ENCODE measurements at places on chromosomes 16 and 17.

DNA sequence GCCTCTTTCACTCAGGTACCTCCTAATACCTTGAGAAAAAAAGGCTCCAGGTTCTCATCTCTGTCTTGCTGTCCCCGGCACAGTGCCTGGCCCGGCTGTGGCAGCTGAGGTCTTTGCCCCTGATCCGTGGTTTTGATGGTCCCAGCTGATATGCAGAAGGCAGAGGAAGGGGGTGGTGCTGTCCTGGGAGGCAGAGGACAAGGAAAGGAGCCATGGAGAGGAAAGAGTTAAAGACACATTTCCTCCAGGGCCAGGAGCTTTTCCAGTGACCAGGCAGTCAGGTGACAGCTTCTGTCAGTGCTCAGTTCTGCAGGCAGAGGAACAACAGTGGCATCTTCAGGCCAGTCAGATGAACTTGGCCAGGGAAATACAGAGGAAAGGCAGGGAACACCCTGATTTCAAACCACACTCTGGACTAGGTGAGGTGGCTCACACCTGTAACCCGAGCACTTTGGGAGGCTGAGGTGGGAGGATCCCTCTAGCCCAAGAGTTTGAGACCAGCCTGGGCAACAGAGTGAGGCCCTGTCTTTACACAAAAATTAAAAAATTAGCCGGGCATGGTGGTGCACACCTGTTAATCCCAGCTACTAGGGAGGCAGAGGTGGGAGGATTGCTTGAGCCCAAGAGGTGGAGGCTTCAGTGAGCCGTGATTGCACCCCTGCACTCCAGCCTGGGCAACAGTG lies 3.3 kb upstream of the COG1 start:
- peak; percentile 22 for DNase-seq

DNA sequence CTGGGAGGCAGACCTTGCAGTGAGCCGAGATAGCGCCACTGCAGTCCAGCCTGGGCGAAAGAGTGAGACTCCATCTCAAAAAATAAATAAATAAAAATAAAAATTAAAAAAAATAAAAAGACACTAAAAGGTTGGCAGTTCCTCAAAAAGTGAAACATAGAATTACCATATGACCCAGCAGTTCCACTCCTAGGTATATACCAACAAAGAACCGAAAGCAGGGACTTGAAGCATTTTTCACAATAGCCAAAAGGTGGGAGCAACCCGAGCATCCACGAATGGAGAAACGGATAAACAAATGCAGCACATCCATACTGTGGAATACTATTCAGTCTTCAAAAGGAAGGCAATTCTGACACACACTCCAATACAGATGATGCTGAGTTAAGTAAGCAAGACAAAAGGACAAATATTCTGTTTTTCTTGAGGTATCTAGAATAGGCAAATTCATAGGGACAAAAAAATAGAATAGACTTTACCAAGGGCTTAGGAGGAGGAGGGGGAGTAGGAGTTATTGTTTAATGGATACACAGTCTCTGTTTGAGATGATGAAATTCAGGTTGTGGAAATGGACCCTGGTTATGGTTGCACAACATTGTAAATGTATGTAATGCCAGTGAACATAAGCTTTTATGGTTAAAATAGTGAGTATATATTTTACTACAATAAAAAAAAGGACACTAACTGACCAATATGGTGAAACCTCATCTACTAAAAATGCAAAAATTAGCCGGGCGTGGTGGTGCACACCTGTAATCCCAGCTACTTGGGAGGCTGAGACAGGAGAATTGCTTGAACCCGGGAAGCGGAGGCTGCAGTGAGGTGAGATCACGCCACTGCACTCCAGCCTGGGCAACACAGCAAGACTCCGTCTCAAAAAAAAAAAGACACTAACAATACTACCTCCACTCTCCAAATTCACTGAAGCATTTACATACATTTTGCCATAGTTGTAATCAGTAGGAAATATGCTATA lies 27.0 kb upstream of the SLC35B1 start:
- DNase-seq = no peak

- DNase-seq = no peak
Measured at GRCh38 chr17:14845591-14846281, 419.4 kb downstream of the PMP22 start.

GRCh38 chr17:54191261-54191660 lies 368.5 kb downstream of the KIF2B start:
- no peak for DNase-seq

DNA sequence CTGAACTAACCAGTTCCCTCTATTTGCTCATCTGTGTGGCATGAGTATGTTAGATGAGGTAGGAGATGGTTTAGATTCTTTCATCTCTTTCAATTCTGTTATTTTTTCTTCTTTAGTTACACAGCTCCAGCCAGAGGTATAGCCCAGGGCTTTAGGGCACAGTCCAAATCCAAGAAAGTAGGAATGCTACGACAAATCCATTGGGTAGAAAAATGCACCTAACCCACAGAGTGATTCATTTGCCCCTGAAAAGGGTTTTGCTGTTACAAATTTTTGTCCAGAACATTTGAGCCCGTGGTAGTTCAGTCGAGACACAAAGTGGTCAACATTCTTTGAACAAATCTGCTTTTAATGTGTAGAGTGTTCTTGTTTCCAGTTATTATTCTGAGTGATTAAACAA lies 250.7 kb downstream of the HS3ST3A1 start:
- no peak for DNase-seq

DNA sequence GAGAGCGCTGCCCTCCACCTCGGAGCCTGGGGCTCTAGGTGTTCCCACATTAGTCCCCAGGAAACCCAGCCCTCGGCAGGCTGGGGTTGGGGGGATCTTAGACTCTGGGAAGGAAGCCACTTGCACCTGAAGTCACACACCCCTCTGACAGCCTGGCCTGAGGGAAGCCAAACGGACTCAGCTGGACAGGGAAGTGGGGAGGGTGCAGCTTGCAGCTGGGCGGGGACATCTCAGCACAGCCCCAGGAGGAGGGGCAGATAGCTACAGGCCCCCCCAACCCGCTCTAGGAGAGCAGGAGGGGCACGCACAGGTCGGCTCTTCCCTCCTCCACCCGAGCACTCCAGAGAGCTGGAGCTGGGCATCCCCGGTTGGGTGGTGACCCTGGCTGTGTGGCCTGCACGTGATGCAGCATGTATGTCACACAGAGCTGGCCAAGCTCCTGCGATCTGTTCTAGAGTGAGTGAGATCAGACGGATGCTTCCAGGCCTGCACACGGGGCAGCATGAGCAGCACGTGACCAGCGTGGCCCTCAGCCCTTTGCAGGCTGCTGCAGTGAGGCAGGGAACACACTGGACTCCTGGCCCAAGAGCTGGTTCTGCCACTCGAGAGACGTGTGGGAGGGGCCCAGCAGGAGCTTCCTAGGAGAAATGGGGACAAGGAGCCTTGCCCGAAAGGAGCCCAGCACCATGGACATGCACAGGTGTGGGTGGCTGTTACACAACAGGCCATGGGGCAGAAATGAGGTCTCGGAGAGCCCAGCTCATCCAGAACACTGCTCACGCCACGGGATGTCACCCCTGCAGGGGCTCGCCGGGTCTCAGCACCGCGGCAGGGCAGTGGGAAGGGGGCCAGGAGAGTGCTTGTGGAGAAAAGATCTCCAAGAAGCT lies 15.4 kb downstream of the KIFC3 start:
- DNase-seq = no peak

DNA sequence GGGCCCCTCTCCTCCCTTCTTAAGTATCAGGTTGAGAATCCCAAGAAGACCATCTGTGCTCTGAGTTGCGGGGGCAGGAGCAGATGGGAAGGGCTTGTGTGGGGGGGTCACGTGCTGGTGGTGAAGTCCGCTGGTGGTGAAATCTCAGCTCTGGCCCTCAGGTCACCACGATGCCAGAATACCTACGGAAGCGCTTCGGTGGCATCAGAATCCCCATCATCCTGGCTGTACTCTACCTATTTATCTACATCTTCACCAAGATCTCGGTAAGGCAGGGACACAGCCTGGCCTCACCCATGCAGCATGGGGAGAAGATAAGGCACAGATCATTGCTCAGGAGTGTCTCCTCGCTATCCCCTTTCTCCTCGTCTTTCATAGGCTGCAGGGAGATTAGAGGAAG lies 29.7 kb downstream of the SLC5A11 start:
- DNase-seq = no peak

- DNase-seq = no peak
Measured at GRCh38 chr16:53912155-53912554, 208.2 kb downstream of the FTO start.

DNA sequence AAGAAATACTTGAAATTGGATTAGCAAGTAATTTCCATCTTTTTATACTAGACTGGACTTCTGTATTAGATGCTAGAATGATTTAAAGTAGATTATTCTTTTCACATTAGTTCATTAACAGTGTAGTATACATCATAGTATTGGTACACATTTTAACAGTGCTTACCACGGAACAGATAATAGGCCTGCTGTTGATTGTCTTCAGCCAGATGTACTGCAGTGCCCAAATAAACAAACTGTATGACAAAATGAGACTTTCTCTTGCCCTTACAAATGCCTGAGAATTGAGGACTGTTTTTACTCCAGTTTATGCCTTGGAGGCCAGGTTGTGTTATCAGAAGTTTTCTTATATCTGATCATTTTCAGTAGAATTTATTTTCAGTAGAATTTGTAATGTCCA lies 631 bp downstream of the EVI2A start:
- no peak for DNase-seq

- peak; percentile 67 for DNase-seq
Measured at GRCh38 chr16:75108792-75109731, 7.5 kb downstream of the LDHD start.

DNA sequence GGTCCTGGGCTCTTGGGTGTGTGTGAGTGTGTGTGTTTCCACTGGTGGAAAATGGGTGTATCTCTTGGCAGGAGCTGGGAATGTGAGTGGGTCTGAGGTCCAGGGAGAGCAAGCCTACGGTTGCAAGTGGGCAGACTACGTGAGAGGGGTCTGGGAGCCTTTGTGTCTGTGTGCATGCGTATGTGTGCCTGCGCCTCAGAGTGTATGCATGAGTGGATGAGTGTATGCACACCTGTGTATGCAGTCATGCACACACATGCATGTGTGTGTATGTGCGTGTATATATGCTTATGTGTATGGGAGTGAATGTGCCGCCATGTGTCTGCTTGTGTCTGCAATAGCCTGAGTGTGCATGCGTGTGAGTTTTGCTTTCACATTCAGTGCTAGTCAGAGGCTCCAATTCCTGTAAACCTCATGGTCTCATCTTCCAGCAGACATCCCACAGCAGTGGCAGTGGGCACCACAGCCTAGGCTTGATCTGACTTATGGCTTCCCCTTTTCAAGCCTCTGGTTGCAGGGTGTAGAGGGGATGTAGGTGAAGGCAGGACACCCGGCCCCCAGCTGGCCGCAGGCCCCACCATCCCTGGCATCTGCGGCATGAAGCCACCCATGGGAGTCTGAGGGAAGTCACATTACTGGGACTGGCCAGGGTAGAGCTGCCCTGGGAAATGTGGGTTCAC lies 19.7 kb upstream of the RMI2 start:
- no peak for DNase-seq

GRCh38 chr16:47448830-47449575 lies 11.9 kb downstream of the ITFG1 start:
- no peak for DNase-seq

GRCh38 chr16:47449788-47450187 lies 11.1 kb downstream of the ITFG1 start:
- no peak for DNase-seq

DNA sequence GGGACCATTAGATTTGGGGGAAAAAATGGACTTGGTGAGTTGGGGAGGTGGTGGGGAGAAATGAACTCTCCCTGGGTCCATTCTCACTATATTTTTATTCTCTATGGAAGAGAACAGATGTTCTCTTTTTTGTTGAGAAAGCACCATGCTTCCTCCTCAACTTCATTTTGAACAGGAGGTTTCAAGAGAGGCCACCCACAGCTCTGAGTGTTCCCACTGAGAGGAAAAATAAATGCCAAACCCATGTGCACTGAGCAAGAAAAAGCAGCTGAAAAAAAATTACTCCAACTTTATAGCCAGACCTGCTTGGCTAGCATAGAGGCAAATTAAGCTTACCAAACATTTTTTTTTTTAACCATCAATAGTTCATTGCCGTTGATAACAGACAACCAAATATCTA lies 883.6 kb downstream of the KCNJ2 start:
- DNase-seq = no peak

GRCh38 chr17:56125830-56126819 lies 27.1 kb upstream of the ANKFN1 start:
- DNase-seq = no peak

DNA sequence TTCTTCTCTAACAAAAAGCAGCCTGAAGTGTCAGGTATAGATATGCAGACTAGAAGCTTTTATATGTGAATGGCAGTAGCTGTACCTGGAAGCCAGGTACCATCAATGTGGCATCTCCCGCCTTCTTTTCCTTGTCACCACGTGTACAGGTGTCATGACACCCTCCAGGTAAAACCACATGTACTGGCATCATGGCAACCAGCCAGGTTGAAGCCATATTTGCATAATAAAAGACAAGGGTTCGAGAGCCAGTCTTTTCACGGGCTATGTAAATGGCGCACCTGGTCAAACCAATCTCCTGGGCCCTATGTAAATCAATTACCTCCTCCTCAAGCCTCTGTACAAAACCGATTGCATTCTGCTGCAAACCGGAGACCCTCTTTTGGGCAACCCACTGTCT lies 541.3 kb downstream of the CDH11 start:
- DNase-seq = no peak

GRCh38 chr17:1718362-1719165 lies 5.9 kb upstream of the WDR81 start:
- DNase-seq = no peak

- no peak for DNase-seq
Measured at GRCh38 chr17:36000732-36001109, 632 bp downstream of the CCL15 start.

DNA sequence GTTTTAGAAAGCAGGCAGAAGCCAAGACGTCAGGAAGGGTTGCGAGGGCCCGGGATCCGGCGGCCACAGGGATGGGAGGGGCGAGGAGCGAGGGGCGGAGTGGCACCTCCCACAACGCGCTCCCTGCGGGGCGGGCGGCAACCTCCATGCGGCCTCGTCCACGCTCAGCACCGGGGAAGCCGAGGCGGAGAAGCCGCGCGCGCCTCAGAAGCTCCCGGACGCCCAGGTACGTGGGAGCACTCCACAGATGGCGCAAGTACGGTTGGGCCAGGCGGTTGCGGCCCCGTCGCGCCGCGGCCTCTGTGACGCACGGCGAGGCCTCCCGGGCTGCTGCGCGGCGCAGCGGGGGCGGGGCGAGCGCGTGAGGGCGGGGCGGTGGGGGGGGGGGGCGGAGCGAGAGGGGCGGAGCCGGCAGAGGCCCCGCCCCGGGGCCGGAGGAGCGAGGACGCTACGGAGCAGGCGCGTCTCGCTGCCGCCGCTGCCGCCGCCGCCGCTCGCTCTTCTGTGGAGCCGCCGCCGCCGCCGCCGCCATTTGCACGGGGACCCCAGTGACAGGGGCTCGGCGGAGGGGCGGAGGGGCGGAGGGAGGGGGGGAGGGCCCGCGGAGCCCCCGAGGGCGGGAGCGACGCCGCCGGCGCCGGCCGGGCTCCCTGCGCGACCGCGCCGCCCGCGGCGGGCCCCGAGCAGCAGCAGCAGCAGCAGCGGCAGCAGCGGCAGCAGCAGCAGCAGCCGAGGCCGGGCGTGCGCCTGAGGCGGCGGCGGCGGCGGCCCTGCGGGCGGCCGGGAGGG lies at the start of gene TENT4B:
Gene TENT4B, plus strand, starts transcription at position 500 of the 789 bp plus-strand sequence. CDS start 316 bp downstream, outside the sequence.
- DNase-seq = no peak

GRCh38 chr16:25625620-25626019 lies 66.1 kb upstream of the HS3ST4 start:
- no peak for DNase-seq

GRCh38 chr16:2319606-2320005 lies 20.9 kb downstream of the ABCA3 start:
- no peak for DNase-seq

- no peak for DNase-seq
Measured at GRCh38 chr16:20879175-20880040, 20.8 kb downstream of the DCUN1D3 start.

GRCh38 chr17:33046361-33047255 lies 55.0 kb downstream of the SPACA3 start:
- DNase-seq = no peak

All from non-pigmented ciliary epithelial cell (primary cell).